Fibroblast of upper back skin (primary cell): ENCODE measurements at places on chromosomes 2 and 18.

DNA sequence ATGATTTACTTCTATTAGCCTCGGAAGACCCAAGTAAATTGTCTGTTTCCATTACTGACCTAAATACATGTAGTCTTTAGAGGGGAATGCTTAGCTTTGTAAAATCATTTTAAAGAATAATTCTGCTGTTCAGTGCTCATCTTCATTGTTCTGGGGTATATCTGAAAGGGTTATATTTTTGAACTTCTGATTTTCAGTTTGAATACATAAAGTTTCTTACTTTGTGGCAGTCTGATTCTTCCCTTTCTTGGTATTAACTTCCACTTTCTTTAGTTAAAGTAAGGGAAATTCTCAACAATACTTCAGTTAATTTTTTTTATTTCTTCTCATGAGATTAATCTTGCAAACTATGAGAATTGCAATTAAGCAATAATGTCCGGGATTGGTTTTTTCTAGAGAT is 148.4 kb downstream of the DOCK10 start:
- DNase-seq: no peak

DNA sequence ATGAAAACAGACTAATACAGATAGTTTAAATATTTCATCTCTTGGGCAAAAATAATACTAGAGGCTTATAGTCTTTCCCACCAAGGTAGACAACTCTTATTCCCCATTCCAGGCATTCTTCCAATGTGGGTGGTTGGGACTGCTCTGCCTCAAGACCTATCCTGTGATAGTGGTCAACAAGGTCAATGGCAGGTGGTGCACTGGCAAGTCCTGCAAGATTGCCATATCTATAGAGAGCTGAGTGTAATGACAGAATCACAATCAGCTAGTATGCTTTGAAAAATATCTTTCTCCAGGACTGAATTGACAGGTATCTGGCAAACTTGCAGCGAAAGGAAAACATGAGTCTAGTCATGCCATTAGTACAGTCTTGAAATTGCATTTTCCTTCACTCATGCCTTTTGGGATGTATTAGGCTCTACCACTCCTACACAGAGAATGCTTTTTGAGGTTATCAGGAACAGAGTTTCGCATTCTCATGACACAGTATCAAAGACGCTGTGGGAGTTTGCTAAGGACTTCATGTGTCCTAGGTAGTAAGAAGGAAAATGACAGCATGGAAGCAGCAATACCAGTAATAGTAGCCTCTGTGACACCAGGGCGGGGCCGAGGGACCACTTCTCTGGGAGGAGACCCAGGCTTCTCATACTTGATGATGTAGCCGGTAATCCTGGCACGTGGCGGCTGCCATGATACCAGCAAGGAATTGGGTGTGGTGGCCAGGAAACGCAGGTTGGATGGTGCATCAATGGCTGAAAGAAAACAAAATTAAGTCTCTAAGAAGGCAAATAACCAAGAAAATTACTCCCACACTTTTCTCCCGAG is 61.0 kb downstream of the FN1 start:
- no peak for DNase-seq

GRCh38 chr18:32326450-32327308 is 136.8 kb downstream of the MEP1B start:
- no peak for DNase-seq

- no peak for DNase-seq
These were observed 323.5 kb downstream of the CELF4 start for GRCh38 chr18:37242091-37242490.

- DNase-seq: peak; percentile 70
These were observed 90.2 kb downstream of the SMAD7 start for GRCh38 chr18:48860269-48861180.

DNA sequence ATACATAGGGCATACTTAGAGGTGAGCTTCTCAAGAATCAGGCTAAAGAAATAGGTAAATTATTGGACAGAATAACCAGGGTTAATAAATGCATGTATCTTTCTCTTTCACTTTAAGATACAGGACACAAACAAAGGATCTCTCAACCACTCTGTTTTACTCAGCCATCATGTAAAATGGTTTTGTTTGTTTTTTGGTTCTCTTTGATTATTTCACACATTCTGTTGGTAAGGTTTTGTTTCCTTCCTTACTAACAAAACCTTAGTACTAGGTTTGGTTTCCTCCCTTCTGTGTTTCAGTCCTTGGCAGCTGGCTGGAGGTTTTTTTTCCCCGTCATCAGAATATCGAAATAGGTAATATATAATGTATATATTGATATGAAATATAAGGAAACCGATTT is 1506.8 kb upstream of the TMEFF2 start:
- no peak for DNase-seq

DNA sequence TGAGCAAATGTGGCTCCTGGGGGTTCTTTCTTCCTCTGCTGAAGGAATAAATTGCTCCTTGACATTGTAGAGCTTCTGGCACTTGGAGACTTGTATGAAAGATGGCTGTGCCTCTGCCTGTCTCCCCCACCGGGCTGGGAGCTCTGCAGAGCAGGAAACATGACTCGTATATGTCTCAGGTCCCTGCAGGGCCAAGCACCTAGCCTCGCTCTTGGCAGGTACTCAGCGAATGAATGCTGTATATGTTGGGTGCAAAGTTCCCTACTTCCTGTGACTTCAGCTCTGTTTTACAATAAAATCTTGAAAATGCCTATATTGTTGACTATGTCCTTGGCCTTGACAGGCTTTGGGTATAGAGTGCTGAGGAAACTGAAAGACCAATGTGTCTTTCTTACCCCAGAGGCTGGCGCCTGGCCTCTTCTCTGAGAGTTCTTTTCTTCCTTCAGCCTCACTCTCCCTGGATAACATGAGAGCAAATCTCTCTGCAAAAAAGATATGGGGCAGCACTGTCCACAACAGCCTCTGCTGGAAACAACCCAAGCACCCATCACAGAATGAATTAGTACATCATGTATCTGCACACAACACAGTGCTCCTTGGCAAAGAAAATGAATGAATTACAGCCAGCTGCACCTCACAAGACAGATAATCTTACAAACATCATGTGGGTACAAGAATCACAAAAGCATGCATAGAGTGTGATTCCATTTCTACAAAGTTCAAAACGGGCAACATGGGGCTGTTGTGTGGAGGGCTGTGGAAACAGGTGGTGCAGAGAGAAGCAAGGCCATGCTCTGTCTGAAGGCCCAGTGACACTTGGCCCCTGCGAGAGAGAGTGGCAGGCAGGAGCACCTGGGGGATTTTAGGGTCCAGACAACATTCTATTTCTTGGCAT is 6.6 kb downstream of the IL1RN start:
- DNase-seq: peak; percentile 8

GRCh38 chr2:147845411-147845971 is 662 bp downstream of the ACVR2A start:
- DNase-seq: peak; percentile 3

DNA sequence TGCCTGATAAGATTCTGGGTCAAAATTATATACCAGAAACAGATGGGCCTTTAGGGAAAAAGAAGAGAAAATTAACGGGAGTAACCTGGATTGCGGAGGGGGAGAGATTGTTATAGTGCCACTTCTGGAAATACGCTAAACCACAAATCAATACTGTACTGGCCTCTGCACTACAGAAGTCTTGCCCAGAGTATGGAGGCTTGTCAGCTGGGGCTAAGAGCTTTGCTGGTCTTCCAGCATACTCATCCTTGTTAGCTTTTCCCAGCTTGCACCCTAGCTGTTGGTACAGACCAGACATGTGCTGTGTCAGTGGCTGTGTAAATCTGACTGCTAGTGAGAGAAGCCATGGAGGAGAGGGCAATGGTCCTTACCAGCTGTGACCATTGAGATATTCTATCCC is 8.9 kb downstream of the AGBL5 start:
- DNase-seq: no peak

GRCh38 chr18:3554811-3555427 is 104.9 kb downstream of the TGIF1 start:
- DNase-seq: no peak

- DNase-seq: peak; percentile 86
These were observed 677.6 kb upstream of the ID2 start for GRCh38 chr2:8004250-8004681.

- DNase-seq: no peak
These were observed 77.3 kb upstream of the LAPTM4A start for GRCh38 chr2:20128506-20129330.

- DNase-seq: no peak
These were observed 29.9 kb downstream of the LOXHD1 start for GRCh38 chr18:46627136-46627535.

- DNase-seq: no peak
These were observed 5.9 kb downstream of the SCYGR3 start for GRCh38 chr2:227608561-227609338.

DNA sequence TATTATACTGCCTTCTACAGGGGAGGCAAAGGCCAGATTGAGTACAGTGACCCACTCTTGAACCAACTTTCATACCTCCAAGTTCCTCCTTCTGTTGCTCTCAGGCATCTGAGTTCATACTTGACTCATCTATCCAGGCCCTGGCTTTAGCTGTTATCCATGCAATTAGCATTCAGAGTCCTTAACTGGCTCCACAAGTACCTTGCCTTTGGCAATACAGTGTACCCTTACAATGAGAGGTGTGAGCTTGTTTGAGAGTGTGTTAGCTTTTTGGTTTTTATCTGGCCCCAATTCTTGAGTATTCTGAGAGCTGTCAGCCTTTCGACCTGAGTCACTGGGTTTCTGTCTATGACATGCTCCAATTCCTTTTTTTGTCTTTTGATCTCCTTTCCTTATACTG is 60.2 kb downstream of the EHD3 start:
- no peak for DNase-seq

GRCh38 chr2:39781697-39782096 is 2.6 kb upstream of the THUMPD2 start:
- no peak for DNase-seq

GRCh38 chr2:3344897-3345296 is 32.7 kb downstream of the EIPR1 start:
- DNase-seq: no peak

DNA sequence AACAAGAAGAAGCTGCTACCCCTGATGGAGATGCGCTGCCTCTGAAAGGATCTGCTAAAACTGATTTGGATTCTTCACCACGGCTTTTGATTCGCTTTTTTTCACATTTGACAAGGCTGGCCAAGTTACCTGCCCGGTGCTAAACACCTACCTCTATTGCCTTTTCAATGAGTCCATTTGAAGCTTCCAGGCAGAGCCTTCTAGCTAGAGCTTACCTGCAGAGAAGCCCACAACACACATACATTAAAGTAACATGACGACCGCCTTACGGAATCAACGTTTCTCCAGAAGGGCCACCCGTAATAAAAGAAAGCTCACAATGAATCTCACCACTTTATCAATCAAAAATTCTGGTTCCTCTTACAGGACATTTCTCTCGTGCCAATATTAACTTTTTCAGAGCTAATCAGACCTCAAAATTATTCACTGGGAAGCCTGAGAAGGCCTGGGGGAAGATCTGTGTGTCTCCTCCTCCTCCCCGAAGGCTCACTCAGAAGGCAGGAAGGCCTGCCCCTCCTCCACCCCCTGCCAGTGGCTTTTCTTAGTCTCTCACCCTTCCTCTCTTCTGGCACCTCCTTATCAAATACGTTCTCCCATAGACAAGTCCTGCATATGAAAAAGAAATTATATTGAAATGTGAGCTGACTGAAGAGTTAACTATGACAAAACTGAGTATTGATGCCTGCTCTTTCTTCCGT is 171.0 kb downstream of the DNER start:
- DNase-seq: no peak

DNA sequence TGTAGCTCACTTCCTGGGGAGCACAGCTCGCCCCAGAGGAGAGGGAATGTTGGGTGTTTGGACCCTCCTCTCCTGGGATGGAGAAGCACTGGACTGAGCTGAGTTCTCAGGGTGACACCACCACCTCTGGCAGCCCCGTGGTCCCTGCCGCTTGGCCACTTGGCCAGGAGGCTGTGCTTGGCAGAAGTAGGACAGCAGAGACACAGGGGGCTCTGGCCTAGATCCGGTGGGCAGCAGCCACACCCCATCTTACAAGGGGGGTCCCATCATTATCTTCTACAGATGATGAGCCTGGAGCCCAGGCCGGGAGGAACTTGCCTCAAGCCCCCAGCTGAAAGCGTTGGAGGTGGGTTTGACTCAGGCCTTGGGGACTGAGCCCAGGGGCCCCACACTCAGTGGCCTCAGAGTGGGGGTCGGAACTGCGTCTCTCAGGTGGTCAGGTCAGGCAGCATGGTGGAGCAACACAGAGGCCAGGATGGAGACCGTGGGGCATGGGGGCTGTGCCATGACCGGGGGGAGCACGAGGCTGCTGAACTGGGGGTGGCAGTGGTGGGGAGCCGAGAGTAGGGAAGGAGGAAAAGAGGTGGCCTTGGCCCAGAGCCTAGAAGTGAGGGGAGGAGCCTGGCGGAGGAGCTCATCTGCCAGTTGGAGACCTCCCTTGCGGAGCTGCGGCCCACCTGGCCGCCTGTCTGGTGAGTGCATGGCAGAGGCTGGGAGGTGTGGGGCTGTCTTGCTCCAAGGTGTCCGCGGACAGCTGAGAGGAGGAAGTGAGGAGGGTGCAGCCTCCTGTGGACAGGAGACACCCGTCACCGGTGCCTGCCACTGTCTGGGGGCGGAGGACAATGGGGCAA is 63.6 kb upstream of the HDAC4 start:
- DNase-seq: no peak

DNA sequence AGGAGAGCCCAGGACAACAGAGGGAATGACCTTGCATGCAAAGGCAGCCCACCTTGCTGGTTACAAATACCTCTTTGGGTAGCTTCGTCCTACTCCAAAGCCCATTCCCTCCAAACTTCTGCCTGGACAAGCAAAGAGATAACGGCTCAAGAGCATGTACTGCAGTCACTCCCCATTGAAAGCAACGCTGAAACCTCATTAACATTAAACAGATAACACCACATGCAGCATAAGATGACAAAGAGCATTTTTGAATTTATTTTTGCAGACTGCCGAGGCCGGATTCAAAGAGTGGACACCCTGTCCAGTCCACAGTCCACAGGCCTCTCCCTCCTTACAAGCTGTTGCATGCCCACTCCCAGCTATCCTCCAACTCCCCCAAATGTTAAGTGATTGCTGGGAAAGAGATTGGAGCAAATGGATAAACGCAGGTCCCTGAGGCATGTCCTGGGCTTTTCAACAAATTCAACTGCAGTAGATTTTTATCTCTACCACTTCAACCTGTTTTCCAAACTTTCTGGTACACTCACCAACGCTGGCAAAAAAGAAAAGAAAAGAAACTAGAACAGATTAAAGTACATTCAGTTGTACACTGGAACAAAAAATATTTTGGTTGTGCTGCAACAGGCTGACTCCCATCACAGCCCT is 40.1 kb downstream of the MREG start:
- no peak for DNase-seq

DNA sequence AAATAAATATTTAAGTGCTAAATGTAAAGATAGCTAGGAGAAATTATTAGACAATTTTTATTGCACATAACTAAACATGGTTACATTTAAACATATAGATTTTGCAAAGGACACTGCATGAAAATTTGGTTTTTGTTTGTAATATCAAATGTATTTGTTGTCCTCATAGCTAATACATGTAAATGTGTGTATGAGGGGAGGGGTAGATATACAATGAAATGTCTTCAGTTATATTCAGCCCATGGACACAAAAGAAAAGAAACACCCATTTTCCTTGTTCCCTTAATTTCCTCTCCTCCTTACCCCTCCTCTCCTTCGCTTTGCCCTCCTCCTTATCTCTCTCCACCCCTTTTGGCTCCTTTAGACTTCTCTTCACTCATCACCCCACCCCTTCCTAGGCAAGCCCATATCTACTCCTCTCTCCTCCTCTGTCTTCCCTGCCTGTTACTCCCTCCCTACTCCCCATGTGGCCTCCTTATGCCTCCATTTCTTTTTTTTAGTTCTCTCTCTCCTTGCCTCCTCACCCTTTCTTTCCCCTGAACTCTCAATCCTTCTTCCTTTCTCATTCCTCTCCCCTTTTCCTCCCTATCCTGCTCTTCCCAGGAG is 1.4 kb downstream of the COL3A1 start:
- peak; percentile 98 for DNase-seq
